ENCODE measurements at places on chromosomes 7 and 10.

GRCh38 chr10:15627617-15628196 lies 92.0 kb downstream of the ITGA8 start:
- DNase-seq, result no peak
- peaks cover 8% of the 10 kb centered on the region for H3K27me3 ChIP-seq
- no peaks in the 10 kb centered on the region for H3K36me3 ChIP-seq
- no peak overlapping the region for H3K27ac ChIP-seq

DNA sequence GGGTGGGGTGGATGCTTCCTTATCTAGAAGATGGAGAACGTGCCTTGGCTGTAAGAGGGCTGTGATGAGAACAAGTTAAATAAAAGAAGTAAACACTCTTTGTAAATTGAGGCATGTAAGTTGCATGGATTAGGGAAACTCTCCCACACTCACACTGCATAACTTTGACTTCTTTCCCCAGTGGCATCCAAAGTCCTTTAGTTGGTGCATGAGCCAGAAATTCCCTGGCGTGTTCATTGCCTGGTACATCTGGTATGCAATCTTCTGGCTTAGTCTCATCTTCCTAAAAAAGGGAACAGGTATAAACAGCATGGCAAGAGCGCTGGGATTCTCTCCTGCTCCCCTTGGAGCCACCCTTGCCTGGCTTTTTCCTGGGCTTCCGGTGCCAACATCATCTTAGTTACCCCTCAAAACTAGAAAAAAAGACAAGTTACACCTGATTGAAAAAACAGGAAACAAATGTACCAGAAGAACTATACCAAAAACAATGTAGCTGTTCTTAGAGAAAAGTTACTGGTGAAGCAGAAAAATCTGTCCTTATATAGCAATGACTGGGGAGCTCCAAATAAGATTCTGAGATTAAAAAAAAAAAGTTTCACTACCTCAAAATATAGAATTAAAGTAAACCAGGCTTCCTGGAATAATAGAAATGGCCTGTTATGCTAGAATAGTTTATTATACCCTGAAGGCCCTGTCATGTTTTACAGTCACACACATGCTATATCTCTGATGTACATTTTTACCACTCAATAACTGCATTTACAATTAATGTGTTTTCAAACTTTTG lies 9.9 kb downstream of the RP9 start:
- peak overlapping the region; percentile 75 for H3K27ac ChIP-seq
- H3K4me1 ChIP-seq, result no peaks in the 10 kb centered on the region

- H3K27ac ChIP-seq, result no peak overlapping the region
- DNase-seq, result no peak
- H3K27me3 ChIP-seq, result peaks cover 12% of the 10 kb centered on the region
- H3K36me3 ChIP-seq, result peaks cover 4% of the 10 kb centered on the region
Measured at GRCh38 chr10:132107949-132108877, 42.5 kb downstream of the JAKMIP3 start.

DNA sequence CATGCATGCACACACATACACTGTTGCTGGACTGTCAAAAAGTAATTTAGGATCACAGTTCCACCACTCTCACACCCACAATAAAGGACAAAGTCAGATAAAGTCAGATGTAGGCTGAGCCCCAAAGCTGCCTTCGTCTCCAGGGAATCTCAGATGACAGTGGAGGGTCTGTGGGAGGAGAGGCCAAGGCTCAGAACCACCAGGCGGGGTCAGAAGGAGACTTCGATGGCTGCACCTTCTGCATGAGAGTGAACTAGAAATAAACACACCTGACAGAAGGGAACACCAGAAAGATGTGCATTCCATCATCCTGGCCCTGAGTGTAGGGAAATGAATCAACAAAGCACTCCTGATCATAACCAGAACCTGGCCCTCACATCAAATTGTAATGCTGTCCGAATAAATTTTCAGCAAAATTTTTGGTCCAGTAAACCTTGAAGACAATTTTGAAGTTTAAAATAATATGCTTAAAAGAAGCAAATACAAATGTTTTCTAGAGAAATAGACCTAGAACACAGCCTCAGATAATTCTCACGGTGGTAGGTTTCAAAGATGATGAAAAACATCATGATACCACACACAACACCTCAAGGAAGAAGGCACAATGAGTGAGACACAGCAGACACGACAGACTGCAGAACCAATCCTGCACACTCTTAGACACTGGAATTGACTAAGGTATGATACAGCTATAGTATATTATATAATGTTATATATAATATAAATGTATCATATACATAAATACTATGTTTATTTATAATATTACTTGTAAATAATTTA lies 269.8 kb upstream of the KLF6 start:
- no peak for DNase-seq
- no peaks in the 10 kb centered on the region for H3K36me3 ChIP-seq
- H3K27ac ChIP-seq, result no peak overlapping the region
- H3K4me1 ChIP-seq, result peaks cover 5% of the 10 kb centered on the region
- H3K27me3 ChIP-seq, result no peaks in the 10 kb centered on the region

DNA sequence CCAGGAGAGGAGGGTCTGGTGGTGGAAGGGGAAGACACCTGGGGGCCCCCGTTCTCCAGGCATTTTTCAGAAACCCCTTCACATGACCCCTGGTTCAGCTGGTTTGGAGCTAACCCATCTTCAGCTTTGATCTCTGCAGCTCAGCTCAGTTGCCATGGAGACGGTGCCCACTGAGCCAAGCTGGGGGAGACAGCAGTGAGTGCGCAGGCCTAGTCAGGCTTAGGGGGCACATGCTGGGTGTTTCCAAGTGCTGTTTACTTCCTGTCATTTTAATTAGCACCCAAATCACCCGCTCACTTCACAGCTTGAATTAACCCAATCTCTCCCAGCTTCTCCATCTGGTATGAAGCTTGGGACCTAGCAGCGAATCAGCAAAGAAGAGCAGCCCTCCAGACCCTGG lies 9.0 kb downstream of the SPOCK2 start:
- H3K36me3 ChIP-seq, result peaks cover 98% of the 10 kb centered on the region
- H3K4me3 ChIP-seq, result peak overlapping the region; percentile 74
- peaks cover 85% of the 10 kb centered on the region for H3K4me1 ChIP-seq
- H3K27ac ChIP-seq, result peak overlapping the region; percentile 94
- H3K27me3 ChIP-seq, result no peaks in the 10 kb centered on the region
- peak; percentile 85 for DNase-seq
